ENCODE measurements at places on chromosomes 4 and X. TPM values are rescaled to one million over a fixed set of nuclear protein-coding genes. Genes with fewer than 3 reads are reported as not detected.

DNA sequence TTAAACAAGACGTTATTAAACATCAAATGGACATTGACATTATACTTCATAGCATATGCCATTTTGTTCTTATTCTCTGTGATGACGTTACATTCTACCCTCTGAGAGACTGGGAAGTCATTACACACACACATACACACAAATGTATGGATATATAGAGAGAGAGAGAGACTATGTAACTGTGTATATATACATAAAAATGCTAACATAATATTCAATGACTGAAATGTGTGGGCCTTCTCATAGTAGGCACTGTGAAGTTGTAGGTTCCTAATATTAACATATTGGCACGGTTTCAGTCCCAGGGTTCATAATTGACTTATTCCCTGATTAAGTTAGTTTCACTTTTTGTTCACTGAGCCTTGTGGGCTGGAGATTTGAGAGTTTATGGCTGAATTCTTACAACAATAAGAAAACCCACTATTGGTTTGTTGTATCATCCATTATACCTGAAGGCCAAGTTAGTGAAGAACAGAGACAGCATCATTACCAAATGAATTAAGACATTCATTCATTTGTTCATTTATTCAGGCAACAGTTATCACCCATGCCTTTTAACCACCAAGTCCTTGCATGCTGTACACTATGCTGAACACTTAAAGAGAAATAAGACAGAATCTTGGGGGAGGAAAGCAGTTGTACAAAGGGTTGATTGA, 68.5 kb downstream of the GAB1 start:
- DNase-seq = no peak

DNA sequence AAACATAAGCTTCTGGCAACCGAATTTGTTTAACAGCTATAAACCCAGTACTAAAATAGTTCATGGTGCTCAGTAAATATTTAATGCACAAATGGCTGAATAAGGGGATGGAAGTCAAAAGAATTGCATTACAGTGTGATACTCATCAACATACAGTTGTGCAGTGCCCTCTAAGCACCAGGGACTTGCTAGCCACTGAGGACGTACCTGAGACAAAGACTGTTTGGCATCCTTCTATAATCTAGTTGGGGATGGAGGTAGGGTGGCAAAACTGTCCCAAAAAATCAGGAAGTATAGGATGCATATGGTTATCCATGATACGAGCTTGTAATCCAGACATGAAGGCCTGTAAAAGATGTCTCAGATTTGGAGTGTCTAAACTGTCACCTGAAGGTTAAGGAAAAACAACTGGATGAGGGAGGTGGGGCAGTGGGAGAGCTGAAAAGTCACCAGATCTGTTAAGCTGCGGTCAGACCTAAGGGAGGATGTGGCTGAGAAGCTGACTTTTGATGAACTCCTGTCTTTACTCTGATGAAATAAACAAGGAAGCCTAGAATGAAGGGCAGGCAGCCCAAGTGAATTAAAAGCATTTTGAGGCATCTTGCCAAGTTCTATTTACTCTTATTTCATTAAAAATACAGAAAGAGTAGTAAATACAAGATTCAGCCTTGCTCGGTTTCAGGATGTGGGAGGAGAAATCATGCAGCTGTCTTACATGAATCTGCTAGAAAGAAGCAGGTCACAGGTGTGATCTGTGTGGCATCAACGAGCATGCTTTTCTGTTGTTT, 12.0 kb upstream of the CD38 start:
- peak; percentile 39 for DNase-seq

GRCh38 chr4:153969542-153969941, 180.7 kb upstream of the SFRP2 start:
- no peak for DNase-seq

- DNase-seq = no peak
These were observed 359.4 kb upstream of the ZCCHC13 start for GRCh38 chrX:73944563-73944908.

SULT1E1 gene
- 0.41 TPM for total RNA-seq
